HT-29 (cell line): ENCODE measurements at places on chromosomes 1 and 21. TPM values are rescaled to one million over a fixed set of nuclear protein-coding genes. Genes with fewer than 3 reads are reported as not detected.

GRCh38 chr1:186404454-186405051 lies 28.9 kb downstream of the ODR4 start:
- peak; percentile 64 for DNase-seq

The LCE1D gene
- total RNA-seq: not detected in 2 replicates

- DNase-seq: no peak
Observed at GRCh38 chr1:25027822-25028586, 97.9 kb upstream of the RUNX3 start.

- DNase-seq: peak; percentile 91
Observed at GRCh38 chr1:41501581-41501980, 17.1 kb upstream of the EDN2 start.

GRCh38 chr21:37805266-37805665 lies 111.0 kb downstream of the KCNJ6 start:
- no peak for DNase-seq

- peak; percentile 58 for DNase-seq
Observed at GRCh38 chr1:179447489-179447888, 81.7 kb downstream of the AXDND1 start.

GRCh38 chr1:54973205-54973921 lies 7.1 kb upstream of the TMEM61 start:
- DNase-seq: no peak

GRCh38 chr1:63368131-63368530 lies 704 bp downstream of the ALG6 start:
- no peak for DNase-seq

The CSF3R gene
- under 0.01 TPM in 1 of 2 replicates, not detected in the other for total RNA-seq

The TMEM51 gene
- 23.5 and 24.7 TPM in 2 replicates for total RNA-seq

DNA sequence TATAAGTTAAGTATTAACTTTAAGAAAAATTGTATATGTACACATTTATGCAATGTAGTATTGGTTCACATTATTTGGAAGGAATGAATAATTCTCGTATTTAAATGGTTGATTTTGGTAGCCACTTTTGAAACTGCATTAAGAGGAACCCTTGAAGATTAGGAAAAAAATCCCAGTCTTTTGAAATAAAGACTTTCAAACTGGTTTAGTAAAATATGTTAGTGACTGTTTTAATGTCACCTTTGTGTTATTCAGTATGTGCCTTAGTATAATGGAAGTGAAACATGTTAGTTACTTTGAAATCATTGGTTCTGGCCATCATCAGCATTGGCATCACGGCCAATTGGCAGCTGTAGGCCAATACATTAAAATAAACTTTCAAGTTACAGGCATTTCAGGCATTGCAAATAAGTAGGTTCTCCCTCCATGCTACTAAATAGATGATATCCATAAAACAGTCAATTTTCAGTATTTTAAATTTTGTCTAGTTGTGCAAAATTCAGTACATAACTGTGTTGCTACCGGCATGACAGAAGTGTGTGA lies 4.4 kb downstream of the MIER1 start:
- peak; percentile 41 for DNase-seq

DNA sequence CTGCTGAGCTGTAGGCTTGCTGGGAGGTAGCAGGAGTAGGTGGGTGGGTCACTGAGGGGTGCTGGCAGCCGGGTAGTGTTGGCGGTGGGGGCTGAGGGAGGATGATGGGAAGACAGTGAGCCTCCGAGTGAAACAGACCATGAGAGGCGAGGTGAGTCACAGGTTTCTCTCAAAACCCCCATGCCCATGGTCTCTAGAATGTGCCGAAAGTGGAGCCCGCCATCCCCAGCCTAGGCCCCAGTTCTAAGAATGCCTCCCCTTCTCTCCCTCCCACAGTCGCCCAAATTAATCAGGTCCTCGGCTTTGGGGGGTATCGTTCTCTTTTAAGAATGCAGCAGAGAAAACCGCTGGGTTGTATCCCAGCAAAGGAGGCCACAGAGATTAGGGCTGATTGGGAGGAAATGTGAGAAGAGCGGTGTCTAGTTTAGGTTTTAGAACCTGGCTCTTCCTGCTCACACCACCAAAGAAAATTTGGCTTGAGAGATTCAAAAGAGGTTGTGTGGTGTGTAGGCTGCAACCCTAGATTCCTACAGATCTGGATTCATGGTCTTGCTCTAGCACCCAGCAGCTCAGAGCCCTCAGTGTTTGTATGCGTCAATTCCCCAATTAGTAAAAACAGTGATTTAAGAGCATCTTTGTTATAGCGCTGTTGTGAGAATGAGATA lies 27.7 kb upstream of the IL19 start:
- no peak for DNase-seq

The CXADR gene
- 17.4 and 24.7 TPM in 2 replicates for total RNA-seq

The S100A13 gene
- 78.7 and 87.3 TPM in 2 replicates for total RNA-seq

GRCh38 chr1:110150330-110151174 lies at the start of gene SLC6A17:
SLC6A17 (plus strand) TSS chr1:110150494; CDS start chr1:110166930, 16,436 bp downstream.
- no peak for DNase-seq

The SV2A gene
- total RNA-seq: 0.08 TPM in 1 of 2 replicates, not detected in the other

- no peak for DNase-seq
Observed at GRCh38 chr1:30887485-30888315, 20.9 kb downstream of the SDC3 start.

- no peak for DNase-seq
Observed at GRCh38 chr1:153262462-153263157, 3.1 kb downstream of the LORICRIN start.

The PRRX1 gene
- total RNA-seq: not detected in 2 replicates
